GM20000 (cell line): ENCODE measurements at places on chromosomes 7 and 10.

- DNase-seq, result no peak
These were observed 15.7 kb upstream of the MACC1 start for GRCh38 chr7:20232848-20233247.

- no peak for DNase-seq
These were observed 19.7 kb downstream of the BNIP3 start for GRCh38 chr10:131961777-131962662.

DNA sequence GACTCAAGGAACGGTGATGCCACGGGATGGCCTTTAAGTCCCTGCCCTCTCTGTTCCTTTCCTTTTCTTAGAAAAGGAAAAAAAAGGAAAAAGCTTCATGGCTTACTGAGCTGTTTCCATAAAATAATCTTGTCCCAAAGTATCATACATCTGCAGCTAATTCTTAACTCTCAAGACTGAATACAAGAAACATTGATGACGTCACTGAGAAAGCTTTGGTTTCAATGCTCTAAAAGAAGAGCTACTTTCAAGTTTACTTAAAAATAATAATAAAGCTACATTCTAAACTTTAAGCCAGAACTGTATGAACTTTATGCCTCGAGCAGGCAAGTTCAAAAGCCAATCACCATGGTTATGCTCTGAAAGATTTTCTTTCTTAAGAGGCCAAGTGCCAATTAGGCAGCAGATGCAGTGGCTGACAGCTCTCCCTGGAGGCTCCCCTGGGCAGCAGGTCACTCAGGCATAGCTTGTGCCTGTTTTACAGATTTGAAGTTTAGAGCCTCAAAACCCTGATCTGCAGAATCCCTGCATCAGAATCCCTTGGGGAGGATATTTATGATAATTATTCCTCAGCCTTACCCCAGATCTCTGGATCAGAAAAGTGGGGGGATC, 165.0 kb downstream of the CHN2 start:
- no peak for DNase-seq

GRCh38 chr7:151086802-151087244, 548 bp downstream of the AGAP3 start:
- no peak for DNase-seq

GRCh38 chr10:44986670-44987069, 8.1 kb upstream of the DEPP1 start:
- no peak for DNase-seq

- no peak for DNase-seq
These were observed 172.8 kb downstream of the ZMYND11 start for GRCh38 chr10:308101-308500.

DNA sequence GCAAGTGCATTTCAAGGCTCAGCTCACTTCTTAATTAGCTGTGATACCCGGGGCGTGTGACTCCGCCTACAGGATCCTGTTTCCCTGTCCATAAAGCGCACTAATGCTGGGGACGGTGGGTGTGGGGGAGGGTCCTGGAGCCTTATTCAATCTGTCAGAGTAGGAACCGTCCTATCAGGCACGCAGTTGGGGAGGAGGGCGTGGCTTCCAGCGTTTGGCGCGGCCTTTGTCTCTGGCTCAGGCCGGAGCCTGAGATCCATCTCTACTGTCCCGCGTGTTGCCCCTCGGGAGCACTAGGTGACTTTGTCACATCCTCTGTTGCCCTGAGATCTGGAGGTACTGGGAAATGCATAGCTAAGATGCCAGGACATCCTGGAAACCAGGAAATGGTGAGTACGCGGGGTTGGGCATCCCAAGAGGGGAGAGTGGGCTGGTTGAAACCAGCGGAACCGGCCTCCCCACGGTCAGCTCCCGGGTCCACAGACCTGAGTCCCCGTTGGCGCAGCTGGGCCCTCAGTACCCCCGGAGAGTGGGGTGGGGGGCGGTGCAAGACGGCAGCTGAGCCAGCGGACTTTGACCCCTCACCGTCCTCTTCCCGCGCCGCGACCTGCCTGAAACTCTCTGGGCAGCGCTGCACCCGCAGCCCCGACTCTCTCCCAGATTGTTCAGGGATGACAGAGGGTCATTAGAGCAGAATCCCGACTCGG, 104.4 kb upstream of the ZNF92 start:
- peak; percentile 85 for DNase-seq

DNA sequence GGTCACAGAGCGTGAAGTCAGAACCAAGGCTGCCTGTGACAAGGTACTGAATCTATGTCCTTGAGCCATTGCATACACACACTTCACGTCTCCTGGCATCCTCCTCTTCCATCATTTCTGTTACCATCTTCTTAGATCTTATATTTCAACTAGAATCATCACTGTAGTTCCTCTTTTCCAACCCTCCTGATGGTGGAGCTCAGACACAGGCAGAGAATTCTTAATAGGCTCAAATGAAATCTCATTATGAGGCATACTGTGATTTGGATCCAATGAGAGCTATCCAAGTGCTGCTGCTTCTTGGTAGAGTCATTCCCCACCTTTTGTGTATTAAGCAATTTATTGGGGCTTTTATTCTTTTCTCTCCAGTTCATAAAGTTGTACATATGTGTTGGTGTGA, 113.2 kb downstream of the CALCR start:
- no peak for DNase-seq

GRCh38 chr10:17622061-17622460, 4.9 kb upstream of the HACD1 start:
- DNase-seq, result no peak

- DNase-seq, result no peak
These were observed 12.5 kb upstream of the DPYSL4 start for GRCh38 chr10:132174237-132174636.

GRCh38 chr7:75920431-75921161, 5.6 kb downstream of the POR start:
- DNase-seq, result no peak

DNA sequence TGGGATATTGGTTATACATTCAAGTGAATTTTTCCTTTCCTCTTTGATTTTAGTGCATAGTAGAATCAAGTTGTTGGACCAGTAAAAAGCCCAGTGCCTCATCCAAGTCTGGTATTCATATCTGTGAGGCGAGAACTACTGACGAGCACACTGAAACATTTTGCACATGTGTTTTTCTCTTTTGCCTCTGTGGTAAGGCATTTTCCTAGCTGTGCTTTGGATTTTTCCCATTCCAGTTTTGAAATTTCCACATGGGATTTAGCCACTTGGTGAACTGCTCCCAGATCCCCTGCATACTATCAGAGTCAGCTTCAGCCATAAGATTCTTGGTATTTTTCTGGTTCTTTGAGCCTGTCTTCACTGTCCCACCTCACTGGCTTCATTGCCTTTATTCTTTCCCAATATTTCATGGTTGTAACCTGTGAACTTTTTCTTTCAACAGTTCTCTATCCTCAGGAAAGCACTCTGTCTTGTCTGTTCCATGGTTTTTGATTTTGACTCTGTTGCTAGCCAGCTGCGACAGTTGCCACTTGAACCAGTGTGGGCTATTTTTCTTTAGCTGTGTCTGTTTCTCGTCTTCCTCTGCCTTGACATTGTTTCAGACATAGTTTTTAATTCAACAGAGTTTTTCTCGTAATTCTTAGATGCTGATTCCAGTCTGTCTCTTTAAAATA, 239.0 kb downstream of the REEP3 start:
- no peak for DNase-seq

- DNase-seq, result no peak
These were observed 38.7 kb upstream of the PCLO start for GRCh38 chr7:83201355-83201754.

GRCh38 chr10:24902400-24902728, 50.0 kb downstream of the PRTFDC1 start:
- DNase-seq, result no peak

DNA sequence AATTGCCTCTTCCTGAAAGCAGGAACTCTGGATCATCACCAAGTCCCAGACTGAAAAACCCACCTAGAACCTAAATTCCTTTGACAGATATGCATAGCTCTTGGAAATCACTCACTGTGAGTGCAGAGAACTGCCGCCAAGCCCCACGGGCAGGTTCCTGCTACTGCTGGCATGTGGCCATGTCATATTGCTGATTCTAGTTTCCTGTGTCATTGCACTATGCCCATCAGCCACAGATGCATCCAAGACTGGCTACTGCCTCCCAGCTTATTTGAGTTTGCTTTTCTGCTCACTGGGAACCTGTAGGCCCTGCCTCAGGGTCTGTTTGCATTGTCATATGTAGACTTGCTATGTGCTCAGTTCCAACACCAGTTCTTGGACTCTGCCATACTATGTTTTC, 786.0 kb downstream of the GRID1 start:
- no peak for DNase-seq

- DNase-seq, result no peak
These were observed 100.2 kb downstream of the LRMDA start for GRCh38 chr10:75531571-75532031.
